Osteoblast (primary cell): ENCODE measurements at places on chromosomes 12 and 14. TPM values are rescaled to one million over a fixed set of nuclear protein-coding genes. Genes with fewer than 3 reads are reported as not detected.

Gene NGB
- not detected in 2 replicates for total RNA-seq

Gene CLEC1A
- total RNA-seq = under 0.01 TPM in 1 of 2 replicates, not detected in the other

Gene A2M
- 2.2 and 2.9 TPM in 2 replicates for total RNA-seq

Gene B4GALNT1
- total RNA-seq = 1.1 and 2.9 TPM in 2 replicates

Gene ASPG
- under 0.01 TPM in 1 of 2 replicates, not detected in the other for total RNA-seq

Gene LRP1-AS
- not detected in 2 replicates for total RNA-seq

Gene KRT6B
- total RNA-seq = not detected in 2 replicates

Gene MDGA2
- total RNA-seq = not detected in 2 replicates

Gene TSPAN11
- total RNA-seq = 5.4 and 10.0 TPM in 2 replicates

Gene PEBP1
- 180 and 185 TPM in 2 replicates for total RNA-seq

Gene SMOC1
- 25.7 and 34.8 TPM in 2 replicates for total RNA-seq

Gene CCDC175
- not detected in 2 replicates for total RNA-seq

Gene BBOF1
- total RNA-seq = 14.1 and 15.9 TPM in 2 replicates

Gene LAG3
- not detected in 2 replicates for total RNA-seq

Gene RDH12
- total RNA-seq = 0.29 TPM in 1 of 2 replicates, not detected in the other

Gene KRT72
- total RNA-seq = not detected in 2 replicates

Gene CLEC9A
- not detected in 2 replicates for total RNA-seq

Gene CPNE6
- not detected in 2 replicates for total RNA-seq

Gene PMCH
- total RNA-seq = not detected in 2 replicates

Gene RERG
- total RNA-seq = 0.29 TPM in 1 of 2 replicates, not detected in the other

Gene DNAAF2
- total RNA-seq = 9.8 and 10.0 TPM in 2 replicates

Gene ERP27
- total RNA-seq = not detected in 2 replicates

Gene KLRD1
- total RNA-seq = 0.29 and 0.36 TPM in 2 replicates
